DMS 273 treated with DMSO at 0.1 percent for 48 hours (cell line): ENCODE measurements at places on chromosomes 2 and 18.

- DNase-seq: no peak
These were observed 39.5 kb downstream of the METTL8 start for GRCh38 chr2:171394164-171394740.

DNA sequence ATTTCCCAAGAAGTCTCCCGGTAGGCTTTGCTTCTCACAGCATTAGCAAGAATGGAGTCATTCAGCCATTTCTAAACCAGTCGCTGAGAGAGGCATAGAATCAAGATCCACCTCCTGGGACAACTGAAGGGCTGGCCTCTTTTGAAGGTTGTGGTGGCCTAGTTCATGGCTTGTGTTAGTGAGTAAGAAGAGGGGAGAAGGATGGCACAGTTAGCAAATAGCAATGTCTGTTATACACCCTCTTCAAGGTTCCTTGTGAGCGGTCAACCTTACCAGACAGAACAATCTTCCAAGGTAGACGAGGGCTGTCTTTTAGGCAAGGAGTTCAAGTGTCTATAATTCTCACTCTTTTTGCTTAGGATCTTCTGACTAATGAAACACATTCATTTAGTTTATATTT, 35.4 kb upstream of the DNAH7 start:
- DNase-seq: no peak

DNA sequence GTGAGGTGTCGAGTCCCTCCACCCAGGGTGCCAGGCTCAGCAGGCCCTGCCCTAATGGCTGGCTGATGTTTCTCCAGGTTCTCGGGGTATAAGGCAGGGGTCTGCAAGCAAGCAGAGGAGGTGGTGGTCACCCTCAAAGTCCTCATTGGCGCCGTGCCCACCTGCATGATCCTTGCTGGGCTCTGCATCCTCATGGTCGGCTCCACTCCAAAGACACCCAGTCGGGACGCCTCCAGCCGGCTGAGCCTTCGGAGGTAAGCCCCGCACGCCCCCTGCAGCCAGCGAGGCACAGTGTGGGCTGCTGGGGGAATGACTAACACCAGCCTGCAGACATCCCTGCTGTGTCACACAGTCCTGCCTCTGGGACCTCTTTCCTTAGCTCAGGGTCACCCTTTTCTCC, 14.1 kb downstream of the MFSD2B start:
- DNase-seq: no peak

DNA sequence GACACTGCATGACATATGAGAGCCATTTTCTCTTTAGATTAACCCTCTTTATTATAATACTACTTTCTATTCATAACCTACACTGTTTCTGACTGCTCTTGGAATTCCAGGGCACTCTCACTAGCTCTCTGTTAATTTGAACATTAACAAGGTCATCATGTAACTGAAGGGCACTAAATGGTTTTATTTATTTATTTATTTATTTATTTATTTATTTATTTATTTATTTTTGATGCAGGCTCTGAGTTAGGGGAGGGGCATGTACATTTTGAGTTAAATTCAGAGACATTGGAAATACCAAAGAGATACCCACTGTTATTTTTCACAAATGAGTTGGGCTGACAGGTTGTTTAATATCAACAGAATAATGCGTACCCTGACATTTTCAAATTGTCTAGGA, 1038.7 kb upstream of the NRXN1 start:
- no peak for DNase-seq

GRCh38 chr2:217047209-217047608, 187.3 kb upstream of the TNP1 start:
- DNase-seq: no peak

GRCh38 chr2:204655626-204656025, 110.4 kb downstream of the PARD3B start:
- DNase-seq: no peak

DNA sequence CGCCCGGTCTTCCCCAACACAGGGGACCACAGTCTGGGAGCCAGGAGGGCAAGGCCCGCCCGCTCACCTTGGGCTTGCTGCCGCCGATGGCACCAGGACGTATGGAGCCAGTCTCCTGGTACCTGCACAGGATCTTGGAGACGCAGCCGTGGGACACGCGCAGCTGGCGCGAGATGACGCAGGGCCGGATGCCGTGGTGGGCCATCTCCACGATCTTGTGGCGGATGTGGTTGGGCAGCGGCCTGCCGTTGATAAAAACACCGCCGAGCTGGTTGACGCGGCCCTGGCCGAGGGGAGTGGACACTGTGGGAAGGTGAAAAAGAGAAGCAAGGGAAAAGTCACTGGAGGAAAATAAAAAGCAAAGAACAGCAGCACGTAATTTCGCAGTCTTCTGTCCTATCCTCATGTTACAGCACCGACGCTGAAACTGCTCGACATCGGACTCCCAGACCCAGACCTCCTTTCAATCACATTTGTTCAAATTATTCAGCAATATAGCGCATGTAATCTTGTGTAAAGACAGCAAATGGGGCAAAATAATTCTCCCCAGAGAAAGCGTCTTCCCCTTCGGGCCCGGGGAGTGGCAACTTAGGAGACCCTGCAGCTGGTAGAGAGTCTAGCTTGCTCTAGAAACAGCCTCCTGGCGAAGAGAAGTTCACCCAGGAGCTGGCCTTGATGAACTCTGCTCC, 1.7 kb downstream of the PAX3 start:
- no peak for DNase-seq

GRCh38 chr2:191150230-191150599, 579 bp downstream of the STAT4 start:
- DNase-seq: no peak

- no peak for DNase-seq
These were observed at the start of gene AFF3 for GRCh38 chr2:100142393-100142792. AFF3 (minus strand) TSS chr2:100142590; CDS start chr2:100104454, 38,136 bp downstream.
